Nucleus accumbens (tissue), 56 donors: ENCODE measurements at places on chromosomes 12 and 14.

DNA sequence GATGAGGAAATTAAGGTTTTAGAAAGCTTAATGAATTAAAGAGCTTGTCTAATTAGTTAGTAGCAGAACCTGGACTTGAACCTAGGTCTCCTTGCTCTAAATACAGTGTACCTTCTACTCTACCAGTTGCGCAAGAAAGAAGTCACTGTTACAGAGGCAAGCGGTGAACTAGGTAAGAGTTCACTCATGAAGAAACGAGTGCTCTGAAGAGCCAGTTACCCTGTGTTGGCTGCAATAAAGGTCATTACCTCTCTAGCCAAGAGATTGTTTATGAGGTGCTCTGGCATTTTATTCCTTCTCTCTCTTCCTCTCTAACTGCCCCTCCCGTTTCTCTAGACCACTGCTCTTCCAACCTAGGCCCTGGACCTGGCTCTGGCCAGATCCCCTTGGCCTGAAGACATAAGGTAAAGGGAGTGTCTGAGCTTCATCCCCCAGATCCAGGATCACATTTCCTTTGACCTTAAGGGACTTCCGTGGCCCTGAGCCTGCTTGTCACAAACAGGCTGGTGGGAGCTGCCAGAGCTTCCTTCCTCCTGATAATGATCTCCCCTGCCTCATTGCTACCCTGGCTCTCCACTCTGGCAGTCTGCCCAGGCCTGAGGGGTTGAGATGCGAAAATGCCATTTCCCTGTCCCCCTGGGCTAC is 1.9 kb downstream of the RNASE7 start:
- DNase-seq: no peak

GRCh38 chr14:54186821-54187763 is 209.7 kb upstream of the CDKN3 start:
- DNase-seq: no peak

DNA sequence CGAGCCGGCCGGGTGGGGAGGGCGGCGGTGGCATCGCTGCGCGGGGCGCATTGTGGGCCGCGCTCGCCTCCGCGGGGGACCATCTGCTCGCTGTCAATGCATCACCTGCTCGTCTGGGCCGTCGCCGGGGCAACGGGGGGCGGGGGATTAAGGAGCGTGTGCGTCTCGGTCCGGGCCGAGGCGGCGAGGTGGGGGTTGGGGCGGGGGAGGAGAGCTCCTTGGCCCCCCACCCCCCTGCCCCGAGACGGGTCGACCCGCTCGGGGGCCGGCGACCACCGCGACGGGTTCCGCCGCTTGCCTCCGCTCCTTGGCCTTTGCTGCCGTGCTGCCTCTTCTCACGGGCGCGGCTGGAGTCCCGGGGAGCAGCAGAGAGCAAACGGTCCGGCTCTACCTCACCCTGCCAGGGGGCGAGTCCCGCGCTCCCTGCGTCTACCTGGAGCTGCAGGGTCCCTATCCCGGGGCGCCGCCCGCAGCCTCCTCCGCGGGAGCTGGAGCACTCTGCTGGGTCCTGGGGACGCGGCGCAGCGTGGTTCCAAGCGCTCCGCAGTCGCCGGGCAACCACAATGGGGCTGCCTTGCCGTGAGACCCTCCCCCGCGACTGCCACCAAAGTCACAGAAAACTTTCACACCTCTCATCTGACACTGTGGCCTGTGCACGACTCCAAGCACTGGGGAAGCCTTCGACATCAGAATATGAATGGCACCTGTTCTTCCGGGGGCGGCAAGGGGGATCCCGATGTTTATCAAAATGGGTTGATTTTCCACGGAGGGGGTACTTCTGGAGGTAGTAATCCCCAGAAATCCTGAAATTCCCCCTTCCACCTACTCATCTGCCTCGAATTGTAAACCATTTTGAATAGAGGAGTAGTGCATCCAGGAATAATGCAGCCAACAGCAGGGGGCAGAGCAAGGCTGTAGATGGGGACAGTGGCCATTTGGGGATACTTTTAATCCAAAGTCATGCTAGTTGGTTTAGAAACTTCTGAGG is at the start of gene C12orf42:
C12orf42 (minus strand) TSS at position 500 of the 988 bp plus-strand sequence. CDS start 17,542 bp downstream, outside the sequence.
- DNase-seq: no peak

- DNase-seq: no peak
Measured at GRCh38 chr14:91346838-91347173, 70.8 kb downstream of the CCDC88C start.

DNA sequence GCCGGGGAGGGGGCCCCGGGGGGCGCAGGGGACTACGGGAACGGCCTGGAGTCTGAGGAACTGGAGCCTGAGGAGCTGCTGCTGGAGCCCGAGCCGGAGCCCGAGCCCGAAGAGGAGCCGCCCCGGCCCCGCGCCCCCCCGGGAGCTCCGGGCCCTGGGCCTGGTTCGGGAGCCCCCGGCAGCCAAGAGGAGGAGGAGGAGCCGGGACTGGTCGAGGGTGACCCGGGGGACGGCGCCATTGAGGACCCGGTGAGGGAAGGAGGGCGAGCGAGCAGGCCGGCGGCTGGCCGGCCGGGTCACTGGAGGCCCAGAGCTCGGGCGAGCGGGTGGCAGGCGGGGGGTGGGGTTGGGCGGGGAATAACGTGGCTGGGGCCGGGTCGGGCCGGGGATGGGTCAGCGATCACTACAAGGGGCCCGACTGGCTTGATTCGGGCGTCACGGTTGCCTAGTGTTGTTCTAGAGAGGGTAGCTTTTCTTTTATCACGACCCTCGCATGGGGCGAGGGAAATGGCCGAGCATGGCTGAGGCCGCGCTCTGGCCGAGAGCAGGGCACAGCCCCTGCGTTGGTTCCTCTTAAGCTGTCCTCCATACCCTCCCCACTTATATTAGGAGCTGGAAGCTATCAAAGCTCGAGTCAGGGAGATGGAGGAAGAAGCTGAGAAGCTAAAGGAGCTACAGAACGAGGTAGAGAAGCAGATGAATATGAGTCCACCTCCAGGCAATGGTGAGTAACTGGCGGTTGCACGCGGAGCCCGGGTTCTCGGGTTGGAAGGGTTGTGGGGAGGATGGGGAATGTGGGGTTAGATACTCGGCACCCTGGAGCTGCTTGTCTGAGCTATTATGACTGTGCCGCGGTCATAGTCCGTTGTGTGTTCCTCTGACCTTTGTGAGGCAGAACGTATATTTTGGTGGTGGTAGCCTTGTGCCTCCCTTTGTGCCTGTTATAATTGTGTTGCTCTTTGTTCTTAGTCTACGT is 603 bp downstream of the PABPN1 start:
- DNase-seq: peak; percentile 63

DNA sequence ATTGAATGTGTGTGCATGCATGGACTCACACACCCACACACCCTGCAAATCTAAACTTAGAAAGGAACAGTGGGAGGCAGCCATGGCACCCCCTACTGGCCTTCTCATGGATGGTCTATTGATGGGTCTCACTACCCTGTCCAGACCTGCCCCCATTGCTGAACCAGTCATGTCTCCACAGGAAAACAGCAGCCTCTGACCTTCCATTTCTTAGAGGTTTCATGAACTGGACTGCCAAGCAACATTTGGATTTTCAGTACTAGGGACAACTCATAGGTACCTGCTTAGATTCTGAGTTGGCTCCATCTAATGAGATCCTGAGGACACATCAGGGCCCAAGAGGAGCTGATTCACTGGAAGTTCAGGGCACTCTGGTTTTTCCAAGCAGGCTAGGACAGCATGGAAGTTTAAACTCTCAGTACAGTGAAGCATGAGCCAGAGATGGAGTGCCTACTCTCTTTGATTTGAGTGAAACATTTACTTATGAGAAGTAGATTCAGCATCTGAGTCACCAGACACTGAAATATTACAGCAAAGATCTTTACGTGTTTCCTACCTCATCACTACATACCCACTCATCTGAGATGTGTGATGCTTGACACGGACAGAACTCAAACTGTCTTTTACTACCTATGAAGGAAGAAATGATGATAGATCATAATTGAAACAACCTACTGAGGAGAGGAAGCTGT is 98.9 kb upstream of the PLEKHG7 start:
- no peak for DNase-seq

DNA sequence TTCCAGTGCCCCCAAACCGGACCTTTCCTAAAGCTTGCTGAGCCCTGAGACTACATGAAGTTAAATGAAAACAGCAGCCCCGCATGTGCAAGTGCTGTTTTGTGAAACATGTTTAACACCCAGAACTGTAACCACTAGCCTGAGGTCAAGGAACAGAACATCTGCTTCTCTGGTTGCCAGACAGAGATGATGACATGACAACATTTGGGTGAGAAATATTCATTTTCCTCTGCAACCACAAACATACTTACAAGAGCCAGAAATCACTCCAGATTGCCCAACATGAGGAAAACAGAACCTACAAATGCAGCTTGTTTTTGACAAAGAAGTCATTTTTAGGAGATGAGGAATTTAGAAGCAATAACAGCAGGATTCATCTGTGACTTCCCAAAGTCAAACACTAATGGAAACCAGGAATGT is 110.4 kb downstream of the BCAT1 start:
- no peak for DNase-seq
